ENCODE measurements at places on chromosomes 5 and 9.

DNA sequence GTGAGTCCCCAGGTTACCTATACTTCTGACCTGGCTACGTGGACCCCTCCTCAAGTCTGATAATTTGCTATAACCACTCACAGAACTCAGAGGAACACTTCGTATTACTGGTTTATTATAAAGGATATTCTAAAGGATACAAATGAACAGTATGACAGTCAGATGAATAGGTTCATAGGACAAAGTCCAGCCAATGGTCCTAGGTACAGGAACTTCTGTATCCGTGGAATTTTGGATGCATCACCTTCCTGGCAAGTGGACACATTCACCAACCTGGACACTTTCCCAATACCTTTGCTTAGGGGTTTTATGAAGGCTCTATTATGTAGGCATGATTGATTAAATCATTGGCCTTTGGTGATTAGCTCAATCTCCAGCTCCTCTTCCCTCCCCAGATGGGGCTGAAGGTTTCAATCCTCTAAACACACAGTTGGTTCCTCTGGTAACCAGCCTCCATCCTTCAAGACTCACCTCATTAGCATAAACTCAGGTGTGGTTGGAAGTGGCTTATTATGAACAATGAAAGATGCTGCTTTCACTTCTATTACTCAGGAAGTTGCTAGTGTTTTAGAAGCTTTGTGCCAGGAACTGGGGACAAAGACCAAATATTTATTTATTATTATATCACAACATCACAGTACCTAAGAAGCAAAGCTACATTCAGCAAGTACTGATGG, 149.6 kb upstream of the ELL2 start:
- no peak for DNase-seq

GRCh38 chr5:523441-524222, 617 bp downstream of the SLC9A3 start:
- no peak for DNase-seq

GRCh38 chr5:180330810-180331646, 22.1 kb downstream of the GFPT2 start:
- peak; percentile 57 for DNase-seq

DNA sequence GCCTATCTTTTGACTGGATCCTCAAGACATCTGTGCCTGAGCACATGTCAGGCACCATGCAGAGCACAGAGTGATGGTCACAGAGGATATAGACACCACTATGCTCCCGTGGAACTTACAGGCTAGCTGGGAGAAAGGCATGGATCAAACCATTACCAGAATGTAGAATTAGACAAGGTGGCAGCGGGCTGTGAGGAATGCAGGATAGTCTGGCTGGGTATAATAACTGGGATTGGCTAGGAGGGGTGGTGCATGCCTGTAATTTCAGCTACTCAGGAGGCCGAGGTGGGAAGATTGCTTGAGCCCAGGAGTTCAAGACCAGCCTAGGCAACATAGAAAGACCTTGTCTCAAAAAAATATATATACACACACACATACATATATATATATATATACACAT, 50.3 kb downstream of the ASS1 start:
- no peak for DNase-seq

DNA sequence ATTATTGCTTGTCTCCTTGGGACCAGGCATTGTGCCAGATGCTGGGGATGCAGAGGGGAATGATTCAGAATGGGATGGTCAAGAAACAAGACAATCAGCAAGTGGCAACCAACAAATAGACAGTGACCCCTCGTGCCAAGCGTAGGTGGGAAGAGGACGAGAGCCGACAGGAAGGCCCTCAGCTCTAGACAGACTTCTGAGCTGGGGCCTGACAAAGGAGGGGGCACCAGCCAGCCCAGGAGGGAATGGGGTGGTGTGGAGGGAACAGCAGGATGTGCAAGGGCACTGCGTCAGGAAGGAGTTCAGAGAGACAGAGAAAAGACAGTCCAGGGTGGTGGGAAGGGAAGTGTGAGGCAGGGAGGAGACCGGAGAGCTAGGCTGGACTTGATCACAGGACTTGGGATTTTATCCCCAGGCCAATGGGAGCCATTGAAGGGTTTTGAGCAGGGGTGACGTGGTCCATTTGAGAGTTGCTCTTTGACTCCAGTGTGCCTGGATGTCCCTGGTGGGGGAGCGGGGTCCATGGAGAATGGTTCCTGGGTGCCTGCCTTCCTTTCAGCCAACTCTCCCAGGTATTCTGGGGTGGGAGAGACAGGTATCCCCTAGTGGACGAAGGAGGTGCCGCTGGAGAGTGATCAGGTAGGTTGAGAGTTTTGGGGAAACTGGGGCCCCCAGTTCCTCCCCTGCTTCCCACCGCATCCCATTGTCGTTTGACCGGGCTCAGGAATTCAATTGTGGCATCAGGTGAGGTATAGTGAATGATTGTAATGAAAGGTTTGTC, 79.3 kb upstream of the ZNF618 start:
- DNase-seq, result no peak
